ENCODE measurements at places on chromosomes 12 and 14. TPM values are rescaled to one million over a fixed set of nuclear protein-coding genes. Genes with fewer than 3 reads are reported as not detected.

GRCh38 chr12:67910360-67911274 is 78.6 kb upstream of the IFNG-AS1 start:
- DNase-seq = no peak

GRCh38 chr12:31866523-31866922 is 92.7 kb upstream of the RESF1 start:
- no peak for DNase-seq

DNA sequence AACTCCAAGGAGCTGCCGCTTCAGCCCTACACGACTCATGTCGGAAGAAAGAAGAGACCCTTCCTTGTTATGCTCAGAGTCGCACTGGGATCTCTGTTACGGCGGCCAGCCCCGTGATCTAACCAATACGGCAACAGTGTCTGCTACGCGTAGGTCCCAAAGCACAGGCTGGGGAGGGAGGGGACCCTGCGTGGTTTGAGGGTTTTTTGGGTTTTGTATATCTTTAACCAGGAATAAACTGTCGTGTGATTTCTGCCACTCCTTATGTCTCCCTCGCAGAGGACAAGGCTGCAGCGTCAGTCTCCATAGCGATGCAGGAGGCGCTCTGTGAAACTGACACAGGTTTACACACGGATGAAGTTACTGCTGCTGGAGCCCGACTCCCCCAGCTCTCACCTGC is 60.0 kb upstream of the DIO3 start:
- DNase-seq = no peak

DNA sequence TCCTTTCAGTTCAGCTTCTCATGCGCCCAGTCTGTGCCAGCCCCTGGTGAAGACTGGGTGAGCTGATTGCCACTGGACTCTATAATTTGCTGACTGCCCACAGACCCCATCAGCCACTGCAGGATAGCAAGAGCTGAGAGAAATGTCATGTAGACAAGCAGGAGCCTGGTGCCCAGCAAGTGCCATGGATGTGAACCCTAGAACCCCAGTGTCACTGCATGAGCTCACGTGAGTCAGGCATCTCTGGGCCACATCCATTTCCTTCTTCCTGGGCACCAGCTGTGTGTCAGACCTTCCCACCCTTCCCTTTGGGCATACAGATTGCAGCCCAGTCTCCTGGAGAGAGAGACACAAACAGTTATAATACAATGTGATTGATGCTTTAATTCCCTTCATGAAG is 73.8 kb downstream of the NTF3 start:
- DNase-seq = peak; percentile 20

The SBNO1 gene
- 53.6 TPM for total RNA-seq

The PLEKHD1 gene
- total RNA-seq = 0.48 TPM

The LALBA gene
- not detected for total RNA-seq

GRCh38 chr12:10466311-10466710 is 13.1 kb upstream of the KLRC1 start:
- DNase-seq = no peak

DNA sequence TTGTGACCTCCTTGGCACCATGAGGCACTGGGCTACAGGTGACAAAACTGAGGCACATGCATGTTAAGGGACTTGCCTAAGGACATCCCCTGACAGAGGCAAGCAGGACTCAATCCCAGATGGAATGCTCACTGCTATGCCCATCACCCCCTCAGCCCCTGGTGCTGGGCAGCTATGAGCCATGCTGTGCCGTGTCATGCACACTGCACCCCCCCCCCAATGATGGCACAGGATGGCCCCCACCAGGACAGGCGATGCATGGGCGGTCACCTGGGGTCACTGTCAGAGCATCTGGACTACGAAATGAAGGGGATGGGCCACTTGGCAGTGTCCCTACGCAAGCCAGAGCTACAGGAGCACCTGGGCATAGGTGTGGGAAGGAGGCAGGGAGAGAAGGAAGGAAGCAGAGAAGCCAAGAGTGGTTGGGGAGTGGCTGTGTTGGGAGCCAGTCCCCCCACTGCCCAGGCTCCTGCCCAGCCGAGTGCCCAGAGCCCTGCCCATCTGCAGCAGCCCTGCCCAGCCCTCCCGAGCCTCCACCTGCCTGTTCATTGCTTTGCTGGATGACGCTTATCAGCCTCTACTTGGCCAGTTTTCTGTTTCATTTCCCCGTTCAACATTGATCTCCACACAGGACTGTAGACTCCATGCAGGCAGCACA is 84.9 kb upstream of the DIO3 start:
- no peak for DNase-seq

The SLC7A8 gene
- 209 TPM for total RNA-seq

The CCDC175 gene
- total RNA-seq = 0.19 TPM
